ENCODE measurements at places on chromosomes 4 and X.

DNA sequence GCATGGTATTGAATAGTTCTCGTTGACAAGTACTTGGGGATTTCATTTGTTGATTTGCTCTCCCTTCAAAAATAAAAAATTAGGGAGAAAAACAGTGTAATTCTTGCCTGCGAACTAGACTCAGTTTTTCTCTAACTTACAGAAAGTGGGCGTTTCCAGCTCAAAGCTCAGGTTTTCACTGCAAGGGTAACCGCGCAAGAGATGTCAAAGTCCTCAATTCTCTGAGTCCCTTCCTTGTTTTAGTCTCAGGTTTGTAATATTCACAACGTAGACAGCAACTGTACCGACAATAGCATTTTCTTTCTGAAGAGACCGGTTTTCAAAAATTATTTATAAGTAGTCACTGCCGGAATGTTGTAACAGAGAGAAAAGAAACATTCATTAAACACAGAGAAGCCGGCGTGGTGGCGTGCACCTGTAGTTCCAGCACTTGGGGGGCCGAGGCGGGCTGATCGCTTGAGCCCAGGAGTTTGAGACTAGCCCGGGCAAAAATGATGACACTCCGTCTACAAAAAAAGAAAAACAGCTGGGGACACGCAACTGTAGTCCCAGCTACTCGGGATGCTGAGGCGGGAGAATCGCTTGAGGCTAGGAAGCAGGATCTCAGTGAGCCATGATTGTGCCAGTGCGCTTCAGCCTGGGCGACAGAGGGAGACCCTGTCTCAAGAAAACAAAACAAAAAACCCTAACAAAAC lies 774 bp downstream of the ZCCHC4 start:
- no peak for DNase-seq

GRCh38 chrX:67692246-67692645 lies 148.4 kb downstream of the AR start:
- no peak for DNase-seq

GRCh38 chr4:55124322-55125076 lies 896 bp downstream of the KDR start:
- DNase-seq, result no peak

GRCh38 chrX:100643956-100644860 lies at the start of gene SRPX2:
TSS of gene SRPX2 (plus strand) at chrX:100644199. CDS start at chrX:100646323, 2,124 bp downstream.
- DNase-seq, result no peak

GRCh38 chrX:120207009-120207605 lies 43.5 kb upstream of the ZBTB33 start:
- no peak for DNase-seq

- no peak for DNase-seq
Observed at GRCh38 chr4:15901007-15901406, 37.5 kb downstream of the FGFBP1 start.

GRCh38 chrX:17370191-17370590 lies 4.8 kb upstream of the NHS start:
- DNase-seq, result no peak

DNA sequence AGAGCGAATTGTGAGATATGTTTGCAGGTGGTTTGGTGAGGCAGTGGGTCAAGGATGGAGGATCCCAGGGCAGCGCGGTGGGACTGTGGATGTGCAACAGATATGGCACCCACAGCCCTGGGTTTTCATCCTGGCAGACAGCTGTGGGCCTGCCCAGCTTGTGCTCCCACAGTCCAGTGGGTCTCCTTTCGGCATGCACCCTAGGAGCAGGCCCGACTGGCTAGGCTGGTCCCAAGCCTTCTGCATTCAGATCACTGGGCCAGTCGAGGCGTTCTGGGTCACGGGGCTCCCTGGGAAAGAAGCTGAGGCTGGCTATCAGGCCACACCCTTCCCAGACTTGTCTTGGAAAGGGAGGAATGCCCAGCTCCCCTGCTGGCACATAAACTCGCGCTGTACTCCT lies 2289.6 kb downstream of the ARAP2 start:
- DNase-seq, result no peak

DNA sequence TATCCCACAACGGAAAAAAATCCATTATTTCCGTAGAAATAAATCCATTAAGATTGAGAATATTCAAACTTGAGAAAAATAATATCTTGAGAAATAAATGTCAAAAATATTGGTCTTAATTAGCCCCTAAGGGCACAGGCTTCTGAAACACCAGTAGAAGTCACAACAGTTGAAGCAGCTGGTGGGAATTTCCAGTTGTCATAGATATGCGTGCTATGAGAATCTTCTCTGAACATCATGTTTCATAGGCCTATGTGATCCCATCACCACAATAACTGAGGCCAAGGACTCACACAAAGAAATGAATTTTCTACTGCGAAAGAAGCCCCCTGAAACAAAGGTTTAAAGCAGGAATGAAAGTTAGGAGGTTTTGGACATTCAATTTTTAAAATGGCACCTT lies 292.0 kb downstream of the DTHD1 start:
- no peak for DNase-seq

DNA sequence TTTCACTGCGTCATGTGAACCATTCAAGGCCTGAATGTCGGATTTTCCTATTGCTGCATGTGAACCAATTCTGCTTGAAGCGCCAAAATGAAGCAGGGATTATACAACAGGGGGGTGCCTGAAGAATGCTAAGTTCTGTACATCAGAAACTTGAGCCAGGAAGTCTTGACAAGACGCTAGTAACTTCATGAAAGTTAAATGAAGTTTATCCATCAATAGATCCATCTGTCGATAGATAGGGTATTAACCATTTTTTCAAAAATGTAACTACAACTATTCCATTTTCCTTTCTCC lies 590 bp upstream of the NAF1 start:
- DNase-seq, result no peak

- no peak for DNase-seq
Observed at GRCh38 chr4:119854364-119854763, 212.3 kb downstream of the MAD2L1 start.

DNA sequence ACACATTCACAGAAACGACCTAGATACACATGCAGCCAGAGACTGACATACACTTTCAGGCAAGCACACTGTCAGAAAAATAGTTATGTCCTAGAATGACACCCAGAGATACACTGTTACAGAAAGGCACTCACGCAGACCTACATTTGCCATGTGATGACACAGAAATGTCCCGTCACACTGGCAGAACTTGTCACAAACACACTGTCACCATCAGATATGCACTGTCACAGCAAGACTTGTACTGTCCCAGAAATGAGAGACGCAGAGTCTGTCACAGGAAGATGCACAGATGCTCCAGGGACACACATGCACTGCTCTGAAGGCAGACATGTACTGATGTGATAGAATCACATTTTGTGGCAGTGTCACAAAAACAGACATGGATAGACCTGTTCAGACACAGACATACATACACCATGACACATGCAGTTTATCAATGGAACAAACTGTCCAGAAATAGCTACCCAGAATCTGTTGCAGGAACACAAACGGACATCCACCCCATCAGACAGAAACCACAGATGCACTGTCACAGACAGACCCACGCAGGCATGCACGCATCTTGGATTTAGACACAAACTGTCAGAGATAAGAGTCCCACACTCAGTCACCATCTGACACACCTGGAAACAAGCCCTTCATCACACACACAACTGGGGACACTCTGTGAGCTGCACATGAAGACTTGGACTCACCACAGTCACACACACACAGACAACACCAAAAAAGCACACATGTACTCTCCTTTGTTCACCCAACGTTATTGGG lies 1.3 kb upstream of the PIM2 start:
- DNase-seq, result peak; percentile 50

DNA sequence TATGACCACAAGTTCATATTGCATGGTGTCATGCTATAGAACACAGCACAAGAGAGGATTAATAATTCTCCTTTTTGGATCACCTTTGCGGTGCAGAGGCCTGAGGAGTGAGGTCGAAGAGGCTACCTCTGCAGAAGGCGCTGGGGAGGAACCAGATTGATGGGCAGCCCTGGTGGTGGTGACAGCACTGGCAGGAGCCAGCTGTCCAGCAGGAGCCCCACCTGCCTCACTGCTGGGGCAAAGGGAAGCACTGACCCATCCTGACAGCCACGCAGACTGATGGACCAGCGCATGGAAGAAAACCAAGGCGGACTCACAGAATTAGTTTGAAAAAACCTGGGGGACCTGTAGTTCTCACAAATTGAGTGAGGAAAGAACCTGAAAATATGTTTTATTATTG lies 50.9 kb downstream of the COX18 start:
- DNase-seq, result no peak

GRCh38 chrX:40130207-40130606 lies 32.4 kb upstream of the BCOR start:
- DNase-seq, result no peak

- no peak for DNase-seq
Observed at GRCh38 chr4:86398187-86398586, 38.3 kb upstream of the MAPK10 start.

- no peak for DNase-seq
Observed at GRCh38 chr4:21819086-21819485, 129.5 kb downstream of the KCNIP4 start.

GRCh38 chr4:155077452-155078229 lies 130.8 kb upstream of the NPY2R start:
- DNase-seq, result no peak

DNA sequence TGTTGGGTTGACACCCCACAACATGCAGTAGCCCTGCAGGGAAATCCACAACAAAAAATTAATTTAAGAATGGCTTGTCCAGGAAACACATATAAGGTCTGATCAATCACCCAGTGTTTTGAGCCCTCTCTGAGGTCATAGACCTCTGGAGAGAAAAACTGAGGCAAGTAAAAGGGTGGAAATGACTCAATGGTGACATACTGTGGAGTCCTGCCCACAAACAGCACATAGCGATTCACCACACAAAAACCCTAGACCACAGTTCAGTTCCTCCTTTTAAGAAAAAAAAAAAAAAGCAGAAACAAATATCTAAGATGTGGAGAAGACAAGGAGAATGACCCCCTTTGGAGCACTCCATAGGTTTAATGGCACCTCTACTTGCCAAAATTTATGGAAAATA lies 2691.0 kb downstream of the PCDH7 start:
- DNase-seq, result no peak

GRCh38 chr4:6907658-6908191 lies 1.9 kb upstream of the TBC1D14 start:
- no peak for DNase-seq

DNA sequence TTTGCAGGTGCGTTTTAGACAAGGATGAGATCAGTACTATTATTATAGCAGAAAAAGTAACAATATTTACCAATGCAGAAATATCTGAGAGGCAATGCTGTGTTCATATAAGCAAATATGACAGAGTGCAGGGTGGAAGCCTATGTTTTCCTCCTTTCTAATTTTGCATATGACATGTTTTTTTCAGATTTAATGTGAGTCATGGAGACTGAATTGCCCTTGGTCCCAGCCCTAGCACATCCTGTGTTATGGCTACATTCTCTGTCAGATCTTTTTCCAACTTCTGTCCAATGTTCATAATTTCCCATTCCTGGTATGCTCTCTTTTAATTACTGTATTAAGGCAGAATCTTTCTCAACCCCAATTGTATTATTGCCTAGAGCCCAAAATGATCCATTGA lies 165.6 kb downstream of the SLC7A11 start:
- no peak for DNase-seq
